ENCODE measurements at places on chromosomes 7 and 10.

- no peak for DNase-seq
These were observed 216.2 kb downstream of the AUTS2 start for GRCh38 chr7:69814421-69814962.

DNA sequence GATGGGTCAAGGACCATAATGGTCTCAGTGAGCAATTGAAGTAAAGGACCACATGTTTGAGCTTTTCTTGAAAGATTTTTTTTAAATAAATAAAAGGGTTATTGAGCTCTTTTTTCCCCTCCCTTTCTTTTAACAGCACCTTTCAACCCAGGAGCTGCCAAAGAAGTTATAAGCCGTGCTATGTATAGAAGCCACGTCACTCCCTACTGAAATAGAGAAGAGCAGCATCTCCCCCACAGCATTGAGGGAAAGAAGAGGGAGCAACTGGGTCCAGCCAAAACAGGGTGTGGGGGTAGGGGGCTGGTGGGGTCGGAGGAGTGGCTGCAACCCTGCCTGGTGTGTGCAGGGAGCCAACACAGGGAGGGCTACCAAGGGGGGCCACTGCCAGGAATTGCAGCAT is 227.2 kb downstream of the PLXNA4 start:
- DNase-seq: no peak

DNA sequence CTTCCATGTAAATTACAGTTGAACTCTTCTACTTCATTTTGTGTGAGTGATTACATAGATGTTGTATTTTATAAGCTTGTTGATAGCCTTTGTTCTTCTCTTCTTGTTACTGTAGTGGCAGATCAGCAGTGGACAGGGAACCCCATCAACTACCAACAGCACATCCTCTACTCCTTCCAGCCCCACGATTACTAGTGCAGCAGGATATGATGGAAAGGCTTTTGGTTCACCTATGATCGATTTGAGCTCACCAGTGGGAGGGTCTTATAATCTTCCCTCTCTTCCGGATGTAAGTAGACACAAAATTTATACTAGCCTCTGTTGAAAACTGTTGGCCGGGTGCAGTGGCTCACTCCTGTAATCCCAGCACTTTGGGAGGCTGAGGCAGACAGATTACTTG is 110.7 kb downstream of the TRIM24 start:
- DNase-seq: no peak

DNA sequence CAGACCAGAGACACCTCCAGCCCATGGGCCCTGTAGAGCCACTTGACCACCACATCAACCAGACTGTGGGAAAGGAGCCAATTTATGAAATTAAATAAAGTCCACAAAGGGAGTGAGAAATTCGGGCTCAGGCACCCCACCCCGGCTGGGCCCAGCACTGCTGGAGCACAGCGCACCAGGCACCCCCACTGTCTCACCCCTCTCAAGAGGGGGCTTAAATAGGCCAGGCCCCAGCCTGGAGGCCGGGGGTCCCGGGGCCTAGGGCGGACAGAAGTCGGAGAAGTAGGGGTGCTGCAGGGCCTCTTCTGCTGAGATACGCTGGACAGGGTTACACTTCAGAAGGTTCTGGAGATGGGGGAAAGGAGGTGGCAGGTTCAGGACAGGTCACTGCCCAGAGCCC is 3.9 kb downstream of the CDK5 start:
- no peak for DNase-seq

- DNase-seq: no peak
These were observed 47.3 kb upstream of the PIK3AP1 start for GRCh38 chr10:96767611-96768010.

- no peak for DNase-seq
These were observed 3.4 kb upstream of the SAMD8 start for GRCh38 chr10:75107756-75108683.

DNA sequence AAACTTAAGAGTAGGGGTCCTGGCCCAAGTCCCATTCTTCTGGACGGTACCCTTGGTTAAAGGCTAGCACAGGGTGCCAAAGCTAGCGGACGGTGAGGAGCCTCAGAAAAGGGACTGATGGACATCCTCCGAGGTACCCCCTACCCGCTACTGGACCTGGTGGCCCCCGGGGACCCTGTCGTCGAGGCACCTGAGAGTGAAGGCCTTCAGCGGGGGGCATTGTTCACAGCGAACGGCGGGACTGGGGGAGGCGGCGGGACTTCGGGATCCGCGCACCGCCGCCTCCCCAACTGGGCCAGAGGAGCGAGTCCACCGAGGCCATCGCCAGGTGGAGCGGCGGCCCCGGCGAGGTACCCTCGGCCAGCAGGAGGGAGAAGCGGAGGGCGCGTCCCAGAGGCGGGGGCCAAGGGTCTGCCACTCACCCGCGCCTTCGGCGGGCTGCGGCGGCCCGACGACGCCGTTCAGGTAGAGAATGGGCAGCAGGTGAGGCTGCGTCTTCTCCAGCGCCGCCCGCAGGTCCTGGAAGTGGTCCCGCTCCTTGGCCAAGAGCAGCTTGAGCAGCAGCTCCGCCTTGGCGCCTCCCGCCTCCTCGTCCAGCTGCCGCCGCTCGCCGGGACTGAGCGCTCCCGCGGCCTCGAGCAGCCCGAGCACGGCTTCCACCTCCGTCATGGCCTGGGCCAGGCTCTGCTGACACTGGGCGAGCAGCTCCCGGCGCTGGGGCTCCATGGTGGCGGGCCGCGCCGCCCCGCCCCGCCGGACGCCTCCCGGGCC is 575 bp downstream of the DLG5 start:
- DNase-seq: no peak

DNA sequence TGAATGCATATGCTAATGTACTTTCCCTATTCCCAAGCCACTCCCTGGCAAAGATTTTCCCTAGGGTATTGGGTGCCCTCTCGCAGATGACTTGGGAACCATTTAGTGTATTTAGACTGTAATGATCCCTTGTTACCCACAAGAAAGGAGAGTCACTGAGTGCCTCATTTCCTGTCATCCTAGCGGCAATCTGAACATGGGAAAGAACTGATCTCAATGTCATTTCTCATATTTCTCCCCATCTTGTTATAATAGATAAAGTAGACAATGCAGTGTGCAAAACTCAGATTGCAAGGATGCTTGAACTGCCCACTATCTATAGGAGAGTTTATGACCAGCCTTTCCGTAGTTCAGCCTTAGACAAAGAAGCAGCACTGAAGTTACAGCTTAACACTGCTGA is 123.3 kb downstream of the MICU1 start:
- no peak for DNase-seq

- no peak for DNase-seq
These were observed 4.6 kb upstream of the NANOS1 start for GRCh38 chr10:119024882-119025281.

GRCh38 chr10:69644658-69645295 is 14.7 kb downstream of the FAM241B start:
- no peak for DNase-seq

GRCh38 chr10:125868372-125868975 is 12.6 kb downstream of the DHX32 start:
- DNase-seq: no peak

- no peak for DNase-seq
These were observed 18.3 kb downstream of the CPED1 start for GRCh38 chr7:121006711-121007315.

GRCh38 chr10:3034616-3035015 is 32.7 kb upstream of the PFKP start:
- DNase-seq: no peak

DNA sequence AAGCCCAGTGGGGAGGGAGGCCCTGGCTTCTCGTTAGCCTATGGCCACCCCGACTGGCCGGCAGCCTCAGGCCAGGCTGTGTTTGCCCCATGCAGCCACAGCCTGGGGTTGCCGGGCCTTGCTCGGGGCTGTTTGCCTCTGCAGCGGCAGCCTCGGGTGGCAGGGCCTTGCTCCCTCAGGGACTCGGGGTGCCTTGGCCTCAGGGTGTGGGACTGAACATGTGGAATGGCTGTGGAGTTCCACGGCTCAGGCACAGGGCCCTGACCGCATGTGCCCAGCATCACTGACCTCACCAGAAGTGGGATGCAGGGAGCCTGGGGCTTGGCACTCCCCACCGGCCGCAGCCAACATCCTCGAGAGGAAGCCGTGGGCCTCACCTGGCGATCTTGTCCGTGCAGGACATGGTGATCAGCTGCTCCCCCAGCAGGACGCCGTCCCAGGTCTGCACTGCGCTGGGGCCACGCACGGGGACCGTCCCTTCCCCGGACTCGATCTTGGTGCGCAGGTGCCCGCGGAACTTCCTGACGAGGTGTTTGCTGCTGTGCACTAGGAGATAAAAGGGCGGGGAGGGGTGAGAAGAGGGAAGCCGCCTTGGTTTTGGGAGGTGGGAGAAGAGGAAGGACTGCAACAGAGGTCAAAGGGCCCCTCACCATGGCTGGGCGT is 160.5 kb downstream of the WDR37 start:
- no peak for DNase-seq

- DNase-seq: no peak
These were observed 224.7 kb downstream of the INHBA start for GRCh38 chr7:41478187-41478586.

DNA sequence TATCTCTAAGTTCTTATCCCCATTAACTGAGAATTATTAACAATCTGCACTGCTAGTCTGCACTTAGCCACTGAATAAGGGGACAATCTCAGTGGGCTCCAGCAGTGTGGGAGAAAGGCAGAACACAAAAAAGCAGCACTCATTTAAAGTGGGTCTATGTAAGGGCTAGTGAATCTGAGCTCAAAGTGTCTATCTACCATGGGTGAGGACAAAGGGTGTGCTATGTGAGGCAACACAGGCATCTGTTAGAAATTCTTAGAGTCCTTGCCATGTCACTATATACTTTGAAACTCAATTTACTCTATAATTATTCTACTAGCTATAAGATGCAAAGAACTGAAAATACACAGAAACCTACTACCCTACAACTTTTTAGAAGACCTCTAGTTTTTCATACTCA is 135.8 kb upstream of the TMEM168 start:
- no peak for DNase-seq

GRCh38 chr10:77016278-77016815 is 621.3 kb downstream of the KCNMA1 start:
- no peak for DNase-seq

GRCh38 chr7:83162402-83163256 is at the start of gene PCLO:
TSS of gene PCLO (minus strand) at chr7:83162884. CDS start at chr7:83162592, 292 bp downstream.
- no peak for DNase-seq

DNA sequence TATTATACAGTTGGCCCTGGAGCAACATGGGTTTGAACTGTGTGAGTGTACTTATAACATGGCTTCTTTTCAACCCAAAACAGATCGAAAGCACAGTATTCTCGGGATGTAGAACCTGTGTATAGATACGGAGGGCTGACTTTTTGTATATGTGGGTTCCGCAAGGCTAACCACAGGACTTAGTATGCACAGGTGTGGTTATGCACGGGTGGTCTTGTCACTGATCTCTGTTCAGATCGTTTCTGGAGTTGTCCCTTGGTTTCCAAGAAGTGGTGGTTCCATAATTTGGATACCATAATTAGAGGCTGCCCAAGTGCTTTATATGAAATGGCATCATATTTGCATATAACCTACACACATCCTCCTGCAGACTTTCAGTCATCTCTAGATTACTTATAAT is 10.9 kb upstream of the BHLHA15 start:
- no peak for DNase-seq

GRCh38 chr10:29751240-29751639 is 116.5 kb upstream of the SVIL start:
- no peak for DNase-seq

GRCh38 chr7:131538071-131538812 is 18.2 kb downstream of the PODXL start:
- DNase-seq: no peak

- DNase-seq: no peak
These were observed 287.2 kb upstream of the MKLN1 start for GRCh38 chr7:131040467-131040932.

GRCh38 chr7:109476409-109476808 is 906.7 kb downstream of the DNAJB9 start:
- no peak for DNase-seq

GRCh38 chr7:130063036-130063435 is 7.3 kb upstream of the KLHDC10 start:
- DNase-seq: peak; percentile 61

DNA sequence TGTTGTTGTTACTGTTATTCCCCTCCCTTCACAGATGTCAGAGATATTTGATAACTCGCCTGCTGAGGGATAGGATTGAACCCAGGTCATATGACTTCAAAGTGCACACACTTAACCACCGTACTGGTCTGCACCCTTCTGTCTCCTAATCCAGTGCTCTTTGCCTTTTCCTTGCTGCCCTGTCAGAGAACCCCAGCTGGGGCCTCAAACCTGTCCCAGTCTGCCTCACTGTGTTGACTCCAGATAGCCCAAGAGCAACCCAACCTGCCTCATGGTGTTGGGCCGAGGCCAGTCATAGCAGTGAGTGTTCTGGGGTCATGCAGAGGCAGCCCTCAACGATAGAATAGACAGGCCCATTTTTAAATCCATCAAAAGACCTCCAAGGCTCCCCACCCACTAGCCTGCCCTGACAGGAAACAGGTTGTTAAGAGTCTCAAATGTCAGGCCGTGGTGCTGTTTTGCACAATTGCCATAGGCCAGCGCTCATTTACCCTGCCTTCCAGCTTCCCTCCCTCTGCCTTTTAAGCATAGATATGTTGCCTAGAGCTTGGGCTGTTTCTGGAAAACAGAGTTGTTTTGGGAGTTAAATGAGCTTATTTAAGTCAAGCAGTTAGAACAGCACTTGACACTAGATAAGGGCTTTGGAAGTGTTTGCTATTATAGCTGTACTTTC is 37.0 kb upstream of the PDCD4 start:
- no peak for DNase-seq

- no peak for DNase-seq
These were observed 232.4 kb upstream of the MYO3A start for GRCh38 chr10:25701652-25702051.

DNA sequence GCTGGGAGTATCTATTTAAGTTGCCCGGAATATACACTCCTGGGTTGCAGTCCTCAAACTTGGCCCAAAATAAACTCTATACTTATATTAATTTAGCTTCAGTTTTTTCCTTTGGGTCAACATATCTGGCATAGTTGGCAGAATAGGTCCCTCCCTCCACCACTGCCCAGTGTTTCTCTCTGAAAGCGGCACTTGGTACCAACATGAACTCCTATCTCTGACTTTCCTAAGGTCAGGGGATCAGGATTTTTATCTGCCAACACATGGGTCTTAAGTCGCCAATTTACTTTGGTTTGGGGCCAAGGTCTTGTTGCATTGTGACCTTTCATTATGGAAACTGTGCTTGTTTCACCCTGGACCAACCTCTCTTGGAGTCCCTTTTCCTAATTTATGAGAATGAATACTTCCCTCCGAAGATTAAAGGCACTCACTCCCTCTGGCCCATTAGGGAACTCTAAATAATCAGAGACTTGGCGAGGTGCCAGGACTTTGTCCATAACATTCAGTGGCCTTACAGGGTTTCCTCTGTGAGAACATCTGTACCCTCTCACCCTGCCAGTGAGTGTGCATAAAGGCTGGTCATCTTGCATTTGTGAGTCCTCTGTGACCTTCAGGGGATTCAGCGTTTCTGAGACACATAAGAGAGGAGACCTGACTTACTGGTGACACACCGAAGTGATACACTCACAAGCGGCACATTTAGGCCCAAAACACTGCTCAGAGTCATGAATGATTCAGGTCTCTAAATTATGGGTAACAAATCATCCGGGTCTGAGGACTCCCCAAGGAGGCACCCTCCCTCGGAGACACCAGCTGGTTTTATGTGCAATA is 19.7 kb upstream of the FKBP9 start:
- DNase-seq: no peak

All from stimulated activated CD4-positive, alpha-beta T cell treated with anti-CD3 and anti-CD28 coated beads, Interleukin-15, amount 100 ng/mL, for 1 hour (primary cell).